Hematopoietic multipotent progenitor cell treated with erythropoietin and hydrocortisone succinate and interleukin-3 and kit ligand, for 15 days (in vitro differentiated cells): ENCODE measurements at places on chromosomes 1 and 21.

DNA sequence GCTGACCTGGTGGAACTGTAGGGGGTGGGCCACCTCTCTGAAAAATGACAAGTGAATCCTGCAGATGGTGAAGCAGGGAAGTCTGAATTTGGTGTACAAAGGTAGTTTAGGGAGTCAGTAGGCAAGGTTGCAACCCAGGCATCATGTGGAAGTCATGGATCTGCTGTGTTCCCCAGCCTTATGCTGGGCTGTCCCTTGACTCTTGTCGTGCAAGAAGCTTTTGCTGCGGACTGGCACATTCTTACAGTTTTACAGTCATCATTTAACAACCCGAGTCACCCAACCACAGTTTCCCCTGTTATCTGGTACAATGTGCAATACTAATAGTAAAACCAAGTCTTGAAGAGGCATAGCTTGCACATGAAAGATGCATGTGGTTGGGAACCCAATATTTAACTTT lies 13.2 kb downstream of the RHOU start:
- no peak for DNase-seq

DNA sequence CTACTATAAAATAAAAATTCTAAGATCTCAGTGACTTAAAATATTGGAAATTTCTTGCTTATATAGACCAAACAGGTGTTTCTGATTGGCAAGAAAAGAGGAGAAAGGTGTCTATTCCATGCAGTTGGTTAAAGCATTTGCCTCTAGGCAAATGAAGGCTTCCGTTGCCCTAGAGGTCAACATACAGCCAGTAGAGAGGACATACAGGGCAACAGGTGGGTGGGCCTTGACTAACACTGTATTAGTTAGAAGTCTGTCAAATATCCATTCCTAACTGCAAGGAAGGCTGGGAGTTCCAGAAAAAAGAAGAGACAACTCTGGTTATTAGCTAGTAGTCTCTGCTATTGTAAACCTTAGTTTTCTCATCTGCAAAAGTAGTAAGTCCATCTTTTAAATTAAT lies 43.0 kb downstream of the TNFSF4 start:
- DNase-seq = no peak

DNA sequence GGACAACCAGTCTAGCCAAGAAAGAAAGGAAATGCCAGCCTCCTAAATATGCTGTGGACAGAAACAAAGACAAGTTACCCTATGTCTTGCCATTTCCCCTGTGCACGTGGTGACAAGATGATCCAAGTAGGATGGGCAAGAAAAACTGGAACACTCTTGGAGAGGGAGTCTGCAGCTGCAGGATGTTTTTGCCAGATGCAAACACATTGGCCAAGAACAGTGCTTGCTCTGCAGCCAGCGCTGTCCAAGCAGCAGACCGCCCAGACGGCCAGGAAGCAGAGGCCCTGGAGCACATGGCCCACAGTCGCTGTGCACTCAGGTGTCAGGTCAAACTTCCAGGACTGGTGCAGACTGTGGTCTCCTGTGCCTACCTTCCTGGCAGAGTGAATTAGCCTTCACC lies 189.3 kb downstream of the SLC35F3 start:
- no peak for DNase-seq

DNA sequence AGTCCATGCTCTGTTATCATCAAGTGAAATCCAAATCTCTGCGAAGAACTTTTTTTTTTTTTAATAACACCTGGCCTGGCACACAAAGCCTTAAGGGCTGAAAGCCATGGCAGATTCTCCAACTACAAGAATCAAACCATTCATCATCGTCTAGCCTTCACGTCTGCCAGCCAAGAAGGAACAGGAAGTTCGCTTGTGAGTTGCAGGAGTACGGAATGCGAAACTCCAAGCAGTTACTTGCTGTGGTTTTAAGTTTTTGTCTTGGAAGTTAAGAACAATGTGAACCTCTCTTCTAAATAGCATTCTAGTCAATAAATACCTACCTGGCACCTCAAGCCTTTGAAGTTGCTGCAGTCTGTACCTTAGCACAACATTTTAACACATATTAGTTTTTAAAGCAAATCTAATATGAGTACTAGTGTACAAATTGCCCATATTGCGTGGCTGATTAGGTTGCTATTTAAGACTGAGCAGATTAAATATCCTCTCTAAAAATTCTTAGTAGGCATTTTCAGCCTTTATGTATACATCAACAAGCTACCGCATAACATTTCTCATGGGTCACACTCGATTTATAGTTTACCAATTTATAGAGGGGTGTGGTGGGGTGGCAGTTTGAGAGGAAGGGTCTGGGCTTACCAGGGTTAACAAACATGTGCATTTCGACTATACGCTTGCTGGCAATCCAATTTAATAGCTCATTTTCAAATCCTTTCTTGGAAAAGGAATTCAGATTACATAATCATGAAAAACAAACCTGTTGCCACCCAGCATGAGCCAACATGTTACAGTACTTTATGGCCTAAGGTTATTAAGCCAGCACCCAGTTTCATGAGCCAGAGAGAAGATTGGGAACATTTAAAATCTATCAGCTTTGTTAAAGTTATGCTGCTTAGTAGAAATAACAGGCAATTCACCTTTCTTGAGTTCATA lies 22.2 kb upstream of the PTPN14 start:
- DNase-seq = no peak

DNA sequence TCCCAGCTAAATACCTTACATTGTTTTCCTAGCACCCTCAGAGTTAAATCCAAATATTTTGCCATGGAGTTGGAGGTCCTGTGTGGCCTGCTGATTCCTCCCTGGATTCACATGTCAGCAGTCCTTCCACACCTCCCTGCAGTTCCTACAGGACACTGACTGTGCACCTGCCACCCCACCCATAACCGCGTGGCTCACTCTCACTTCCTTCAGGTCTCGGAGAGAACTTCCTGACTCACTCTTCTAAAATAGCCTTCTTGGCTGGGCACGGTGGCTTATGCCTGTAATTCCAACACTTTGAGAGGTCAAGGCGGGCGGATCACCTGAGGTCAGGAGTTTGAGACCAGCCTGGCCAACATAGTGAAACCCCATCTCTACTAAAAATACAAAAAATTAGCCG lies 8.4 kb upstream of the CAMTA1 start:
- no peak for DNase-seq

- no peak for DNase-seq
These were observed 105.6 kb upstream of the USH2A start for GRCh38 chr1:216528816-216529215.

GRCh38 chr1:164801791-164802502 lies 243.0 kb downstream of the PBX1 start:
- no peak for DNase-seq

DNA sequence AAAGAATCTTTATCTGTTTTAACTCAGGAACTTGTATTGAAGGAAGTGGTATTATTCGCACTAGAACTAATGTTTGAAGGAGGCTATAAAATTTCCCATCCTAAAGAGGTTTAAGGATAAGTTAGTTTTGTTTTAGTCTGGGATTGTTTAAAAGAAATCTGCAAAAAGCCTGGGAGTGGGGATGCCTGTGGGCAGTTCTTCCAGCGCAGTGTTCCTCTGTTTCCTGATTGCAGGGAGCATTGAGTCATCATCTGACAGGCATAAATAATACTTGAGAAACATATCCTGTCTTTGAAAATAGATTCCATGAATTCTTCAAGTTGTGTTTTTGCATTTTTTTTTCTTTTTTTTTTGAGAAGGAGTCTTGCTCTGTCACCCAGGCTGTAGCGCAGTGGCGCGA lies 350.8 kb upstream of the PTBP2 start:
- no peak for DNase-seq

GRCh38 chr1:21491488-21492355 lies 17.5 kb upstream of the ALPL start:
- no peak for DNase-seq

- no peak for DNase-seq
These were observed 5.7 kb downstream of the LBR start for GRCh38 chr1:225422031-225422605.

GRCh38 chr1:7479571-7479970 lies 291.5 kb upstream of the VAMP3 start:
- DNase-seq = no peak

DNA sequence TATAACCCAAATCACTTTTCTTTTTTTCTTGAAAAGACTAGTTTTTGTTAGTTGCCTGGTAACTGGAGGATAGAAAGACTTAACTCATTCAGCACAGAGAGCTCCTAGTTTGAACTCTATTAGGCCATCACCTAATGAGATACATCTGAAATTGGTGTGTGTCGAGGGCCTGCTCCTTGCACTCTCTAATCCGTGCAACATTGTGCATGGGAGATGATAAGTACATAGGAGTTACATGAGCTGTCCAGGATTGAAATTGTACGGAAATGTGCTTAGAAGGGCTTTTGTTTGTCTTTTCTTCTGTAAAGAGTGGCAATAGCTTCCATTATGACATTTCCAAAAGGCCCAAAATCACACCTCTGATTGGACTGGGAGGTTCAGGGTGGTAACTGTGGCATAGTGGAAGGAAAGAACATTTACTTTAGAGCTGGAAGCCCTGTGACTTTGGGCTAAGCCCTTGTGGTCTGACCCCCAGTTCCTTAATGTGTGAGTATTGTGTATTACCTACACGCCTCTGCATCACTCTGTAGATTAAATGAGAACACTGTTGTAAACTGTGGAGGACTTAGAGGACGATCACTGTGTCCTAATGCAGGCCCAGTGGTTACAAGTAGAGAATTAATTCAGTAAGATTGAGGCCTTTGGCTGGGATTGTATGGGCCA lies 71.2 kb downstream of the FGGY start:
- DNase-seq = no peak

- peak; percentile 27 for DNase-seq
These were observed 3.9 kb upstream of the PRKCZ start for GRCh38 chr1:2046174-2046917.

- no peak for DNase-seq
These were observed 337.0 kb downstream of the OMA1 start for GRCh38 chr1:58209575-58209974.

DNA sequence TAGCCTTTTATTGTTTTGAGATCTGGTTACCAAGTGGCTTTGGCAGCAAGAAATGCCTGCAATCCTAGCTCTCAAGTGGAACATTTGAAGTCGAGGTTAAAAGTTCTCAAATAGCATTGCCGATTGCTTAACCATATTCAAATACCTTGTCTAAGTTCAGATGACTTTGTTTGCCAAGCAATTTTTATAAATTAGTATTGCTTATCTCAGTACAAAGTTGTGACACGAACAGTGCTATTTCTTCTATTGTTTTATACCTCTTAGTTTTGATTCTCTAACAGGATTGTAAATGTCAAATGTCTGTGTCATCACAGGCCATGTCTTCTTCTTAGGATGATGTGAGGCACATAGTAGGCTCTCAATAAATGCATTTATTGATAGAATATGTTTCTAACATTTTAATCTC lies 633.3 kb downstream of the PTPRC start:
- DNase-seq = no peak

GRCh38 chr1:55311057-55311641 lies 96.0 kb upstream of the USP24 start:
- no peak for DNase-seq
